ENCODE measurements at places on chromosomes 3 and 15.

GRCh38 chr15:27973886-27974285 lies 125.2 kb downstream of the OCA2 start:
- DNase-seq = no peak

DNA sequence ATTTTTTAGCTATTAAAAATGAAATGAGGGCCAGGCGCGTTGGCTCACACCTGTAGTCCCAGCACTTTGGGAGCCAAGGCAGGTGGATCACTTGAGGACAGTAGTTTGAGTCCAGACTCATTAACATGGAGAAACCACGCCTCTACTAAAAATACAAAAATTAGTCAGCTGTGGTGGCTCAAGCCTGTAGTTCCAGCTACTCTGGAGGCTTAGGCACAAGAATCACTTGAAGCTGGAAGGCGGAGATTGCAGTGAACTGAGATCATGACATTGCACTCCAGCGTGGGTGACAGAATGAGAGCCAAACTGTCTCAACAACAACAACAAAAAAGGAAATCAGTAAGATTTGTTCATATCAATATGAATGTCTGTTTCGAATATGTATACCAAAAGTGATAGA lies 517.1 kb downstream of the ROBO1 start:
- DNase-seq = no peak

DNA sequence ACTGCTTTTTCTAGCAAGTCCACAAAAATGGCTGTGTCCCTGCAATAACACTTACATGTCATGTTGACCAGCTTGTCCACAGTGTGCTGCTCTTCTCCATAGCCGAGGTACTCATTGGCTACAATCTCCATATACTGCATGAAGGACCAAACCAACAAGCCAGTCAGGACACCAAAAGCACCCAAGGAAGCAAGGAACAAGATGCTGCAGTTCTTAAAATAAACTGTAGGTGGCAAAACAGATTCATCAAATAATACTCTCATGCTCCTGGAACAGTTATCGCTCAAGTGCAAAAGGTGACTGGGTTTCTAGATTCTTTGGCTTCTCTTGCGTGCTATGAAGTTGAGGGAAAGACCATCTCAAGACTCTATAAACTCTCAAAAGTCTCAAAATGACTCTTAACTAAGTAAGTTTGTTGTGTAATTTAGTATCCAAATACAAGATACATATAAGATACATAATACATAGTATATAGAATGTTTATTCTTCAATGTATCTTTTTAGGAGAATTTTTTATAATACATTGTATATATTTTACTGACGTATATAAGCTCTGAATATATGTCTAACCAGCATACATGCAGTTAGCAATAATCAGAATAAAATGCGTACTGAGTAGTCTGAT lies 57.0 kb downstream of the NEK10 start:
- peak; percentile 70 for DNase-seq

DNA sequence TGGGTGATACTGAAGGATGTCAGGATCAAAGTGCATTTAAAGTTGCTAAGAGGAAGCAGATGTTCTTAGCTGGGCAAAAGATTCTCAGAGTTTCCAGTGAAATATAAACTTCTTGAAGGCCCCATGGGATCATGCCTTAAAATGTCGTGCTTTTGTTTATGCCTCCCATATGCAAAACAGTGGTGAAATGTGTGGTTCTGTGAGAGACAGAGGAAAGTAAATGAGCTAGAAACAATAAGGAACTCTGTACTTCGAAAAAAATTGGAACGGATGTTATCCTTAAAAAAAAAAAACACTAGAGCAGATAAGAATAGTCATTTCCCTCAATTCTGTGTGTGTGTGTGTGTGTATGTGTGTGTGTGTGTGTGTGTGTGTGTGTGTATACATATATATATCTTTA lies 497.0 kb upstream of the TBL1XR1 start:
- DNase-seq = no peak

DNA sequence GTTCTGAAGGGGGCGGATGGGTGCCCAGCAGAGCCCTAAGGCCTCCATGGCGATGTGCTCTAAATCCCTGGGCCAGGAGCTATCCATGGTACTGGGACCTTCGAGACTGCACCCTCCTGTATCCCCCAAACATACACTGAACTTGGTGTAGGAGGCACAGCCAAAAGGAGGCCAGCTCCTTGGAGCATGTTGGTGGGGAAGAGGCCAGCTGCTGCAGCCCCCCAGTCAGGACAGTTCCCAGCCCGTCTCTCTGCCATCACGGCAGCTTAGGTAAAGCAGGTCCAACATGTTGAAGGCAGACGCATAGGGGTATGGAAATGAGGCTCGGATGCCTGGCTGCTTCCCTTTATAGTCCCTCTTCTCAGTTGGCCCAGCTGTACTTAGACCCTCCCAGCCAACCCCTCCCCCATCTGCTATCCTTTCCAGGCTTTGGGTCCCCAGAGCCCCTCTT lies 1.8 kb downstream of the CAMKV start:
- DNase-seq = peak; percentile 83

- DNase-seq = no peak
Observed at GRCh38 chr3:51619983-51620382, 51.1 kb upstream of the TEX264 start.

- peak; percentile 72 for DNase-seq
Observed at GRCh38 chr3:157240408-157240807, 80.5 kb upstream of the CCNL1 start.

GRCh38 chr3:113212844-113213375 lies 1.6 kb downstream of the BOC start:
- DNase-seq = no peak

DNA sequence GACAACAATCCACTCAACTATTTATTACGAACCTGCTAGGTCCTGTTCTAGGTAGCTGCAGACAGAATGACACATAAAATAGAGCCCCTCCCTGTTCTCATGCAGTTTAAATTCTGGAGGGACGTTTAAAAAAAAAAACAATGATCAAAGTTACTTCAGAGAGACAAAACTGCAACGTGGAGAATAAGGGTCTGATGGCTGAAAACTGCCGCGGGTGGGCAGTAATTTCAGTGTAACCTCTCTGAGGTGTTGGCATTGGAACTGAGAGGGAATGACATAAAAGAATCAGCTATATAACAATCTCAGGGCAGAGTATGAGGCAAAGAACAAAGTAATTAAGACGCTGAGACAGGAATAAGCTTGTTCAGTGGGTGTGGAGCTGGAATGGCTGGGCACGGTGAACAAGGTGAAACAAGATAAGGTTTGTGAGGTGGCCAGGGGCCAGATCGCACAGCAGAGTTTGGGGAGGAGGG lies 19.5 kb downstream of the TBL1XR1 start:
- no peak for DNase-seq

- DNase-seq = no peak
Observed at GRCh38 chr15:95298729-95299128, 1031.8 kb upstream of the NR2F2 start.

DNA sequence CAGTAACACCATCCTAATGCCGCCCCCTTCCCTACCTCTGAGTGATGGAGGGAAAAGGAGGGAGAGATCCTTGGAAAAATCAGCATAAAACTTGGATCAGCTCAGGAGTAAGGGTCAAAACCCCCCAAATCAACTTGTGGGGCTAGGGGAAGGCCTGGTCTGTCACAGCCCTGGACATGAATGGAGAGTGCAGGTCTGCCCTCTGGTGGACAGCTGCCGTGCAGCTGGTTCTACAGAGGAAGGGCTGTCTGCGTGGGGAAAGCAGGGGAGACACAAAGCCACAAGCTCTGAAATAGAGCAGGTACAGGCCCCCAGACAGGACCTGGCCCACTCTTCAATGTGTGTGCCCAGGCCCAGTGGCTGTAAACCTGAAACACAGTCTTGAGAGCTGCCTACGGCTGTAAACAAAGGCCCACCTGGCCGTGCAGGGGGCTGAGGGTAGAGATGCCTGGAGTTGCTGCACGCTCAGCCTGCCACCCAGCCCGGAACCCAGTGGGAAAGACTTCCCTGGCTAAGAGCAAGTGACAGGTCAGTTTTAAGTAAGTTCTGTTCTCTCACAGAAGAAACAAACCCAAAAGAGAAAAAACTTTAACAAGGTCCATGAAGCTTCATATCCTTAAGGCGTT lies 16.4 kb downstream of the CLK3 start:
- DNase-seq = peak; percentile 59

DNA sequence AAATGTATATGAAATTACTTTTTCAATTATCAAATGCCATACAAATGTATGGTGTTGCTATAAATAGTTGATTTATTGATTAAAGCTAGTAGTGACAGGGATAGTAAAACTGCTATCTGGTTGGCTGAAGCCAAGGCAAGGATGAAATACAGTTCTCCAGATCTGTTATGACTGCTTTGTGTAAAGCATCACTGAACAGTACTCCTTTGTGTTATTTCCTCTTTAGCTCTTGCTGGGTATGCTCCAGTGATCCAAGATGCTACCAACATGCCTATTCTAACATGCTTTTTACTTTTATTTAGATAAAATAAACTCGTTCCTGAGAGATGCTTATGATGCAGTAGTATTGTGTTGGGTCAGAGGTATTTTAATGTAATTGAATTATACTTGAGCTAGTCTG lies 12.4 kb upstream of the UBR1 start:
- no peak for DNase-seq

- no peak for DNase-seq
Observed at GRCh38 chr15:99706557-99707303, 26.5 kb downstream of the LYSMD4 start.

GRCh38 chr3:110799271-110799670 lies 272.3 kb upstream of the NECTIN3 start:
- peak; percentile 19 for DNase-seq

GRCh38 chr15:81146006-81146405 lies 11.9 kb downstream of the CFAP161 start:
- DNase-seq = no peak

GRCh38 chr3:21484057-21484827 lies 266.8 kb downstream of the ZNF385D start:
- DNase-seq = peak; percentile 89

DNA sequence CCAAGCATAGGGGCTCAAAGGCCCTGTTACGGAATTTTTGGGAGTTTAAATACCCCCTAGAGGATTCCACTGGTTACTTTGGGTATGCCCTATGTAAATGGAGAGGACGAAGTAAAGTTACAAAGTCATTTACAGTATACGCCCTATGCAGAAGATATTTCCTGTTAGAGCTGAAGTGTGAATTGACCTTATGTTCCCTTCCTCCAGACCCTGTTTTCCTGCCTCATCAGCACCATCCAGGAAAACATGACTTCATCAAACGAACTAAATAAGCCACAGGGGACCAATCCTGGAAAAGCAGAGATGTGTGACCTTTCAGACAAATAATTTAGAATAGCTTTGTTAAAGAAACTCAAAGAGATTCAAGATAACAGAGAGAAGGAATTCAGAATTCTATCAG lies 177.4 kb downstream of the SQOR start:
- no peak for DNase-seq

DNA sequence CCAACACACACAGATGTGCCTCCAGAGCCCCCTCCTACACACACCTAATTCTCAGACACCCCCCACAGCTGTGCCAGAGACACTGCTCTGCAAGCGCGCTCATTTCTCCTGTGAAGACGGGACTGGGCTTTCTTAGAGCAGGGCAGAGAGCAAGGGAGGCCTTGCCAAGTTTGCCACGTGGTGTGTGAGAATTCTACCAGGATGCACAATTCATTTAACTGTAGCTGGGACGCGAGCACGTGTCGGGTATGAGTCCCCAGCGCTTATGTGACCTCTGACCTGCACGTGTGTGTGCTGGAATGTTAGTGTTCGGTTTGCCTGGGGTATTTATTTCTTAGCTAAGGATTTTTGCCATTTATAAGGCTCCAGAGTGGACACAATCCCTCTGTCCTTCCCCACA lies 37.0 kb downstream of the FEM1B start:
- DNase-seq = no peak

DNA sequence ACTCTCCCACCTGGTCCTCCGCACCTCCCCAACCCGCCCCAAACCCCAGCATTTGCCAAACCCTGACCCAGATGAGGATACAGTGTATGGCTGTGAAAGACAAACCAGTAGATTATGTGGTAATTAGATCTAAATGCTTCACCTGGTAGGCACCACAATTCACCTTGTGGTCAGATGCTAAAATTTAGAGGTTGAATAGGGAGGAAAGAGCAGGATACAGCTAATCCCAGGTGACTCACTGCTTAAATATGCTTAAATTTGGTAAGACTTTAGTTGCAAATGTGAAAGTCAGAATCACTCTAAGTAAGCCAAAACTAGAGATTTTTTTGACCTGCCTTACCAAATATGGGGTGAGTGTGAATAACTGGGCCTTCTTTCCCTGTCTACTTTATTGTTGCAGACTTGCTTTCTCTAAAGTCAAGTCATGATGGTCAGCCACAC lies 105.5 kb downstream of the MME start:
- DNase-seq = peak; percentile 67

GRCh38 chr15:52546031-52546751 lies 17.5 kb upstream of the MYO5A start:
- no peak for DNase-seq

- DNase-seq = no peak
Observed at GRCh38 chr3:58179235-58180098, 31.3 kb downstream of the DNASE1L3 start.

DNA sequence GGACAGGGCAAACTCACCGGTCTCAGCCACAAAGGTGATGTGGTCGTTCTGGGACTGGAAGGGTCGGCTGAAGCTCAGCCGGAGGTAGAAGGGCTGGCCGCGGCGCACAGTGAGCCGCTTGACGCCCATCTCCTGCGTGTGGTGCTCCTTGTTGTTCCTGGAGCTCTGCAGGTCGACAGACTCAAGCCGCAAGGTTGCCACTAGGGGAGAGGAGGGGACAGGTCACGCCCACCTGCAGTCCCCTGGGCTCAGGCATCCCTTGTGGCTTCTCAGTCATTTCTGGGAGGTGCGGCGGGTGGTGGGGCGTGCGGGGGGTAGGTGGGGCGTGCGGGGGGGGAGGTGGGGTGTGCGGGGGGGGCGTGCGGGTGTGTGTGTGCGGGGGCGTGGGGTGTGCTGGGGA lies 26.7 kb upstream of the TGM5 start:
- DNase-seq = peak; percentile 50

DNA sequence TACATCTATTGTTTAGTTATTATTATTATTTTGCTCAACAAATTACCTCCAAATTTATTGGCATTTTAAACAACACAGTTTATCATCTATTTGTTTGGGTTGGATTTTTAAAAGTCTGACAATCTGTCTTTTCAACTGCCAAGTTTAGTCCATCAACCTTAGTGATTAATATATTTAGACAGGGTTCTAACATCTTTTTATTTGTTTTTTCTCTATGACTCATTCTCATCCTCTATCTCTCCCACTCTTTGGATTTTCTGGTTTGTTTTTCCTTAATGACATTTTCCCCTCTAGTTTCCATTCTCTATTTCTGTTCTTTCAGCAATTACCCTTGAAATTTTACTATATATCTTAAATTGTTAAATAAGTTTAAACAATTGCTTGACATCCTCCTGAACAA lies 41.9 kb downstream of the EMC4 start:
- DNase-seq = no peak

GRCh38 chr3:66931291-66931690 lies 66.8 kb upstream of the KBTBD8 start:
- DNase-seq = peak; percentile 6
